Left cardiac atrium (tissue), 4 donors: ENCODE measurements at places on chromosomes 7 and 10. TPM values are rescaled to one million over a fixed set of nuclear protein-coding genes. Genes with fewer than 3 reads are reported as not detected.

Gene ASB10
- 8.2 TPM for total RNA-seq

Gene OR9A2
- total RNA-seq: not detected

Gene GOLGA7B
- total RNA-seq: 2.4 TPM

Gene KIF5B
- 133 TPM for total RNA-seq

Gene ENTPD1
- total RNA-seq: 18.5 TPM

Gene SPDYE9
- not detected for total RNA-seq

Gene MEST
- 68.0 TPM for total RNA-seq

Gene TWNK
- 6.5 TPM for total RNA-seq

Gene RPP30
- 33.3 TPM for total RNA-seq

Gene PRKCQ
- total RNA-seq: 0.62 TPM

Gene PLXNA4
- total RNA-seq: 30.1 TPM

Gene MICALL2
- 21.8 TPM for total RNA-seq

Gene SPDYE2
- total RNA-seq: not detected

Gene C7orf57
- total RNA-seq: 0.12 TPM

Gene NPC1L1
- total RNA-seq: 0.10 TPM

Gene CLCN1
- not detected for total RNA-seq

Gene SPDYE1
- not detected for total RNA-seq

Gene SEC23IP
- 45.2 TPM for total RNA-seq
